ENCODE measurements at places on chromosomes 1 and 21.

DNA sequence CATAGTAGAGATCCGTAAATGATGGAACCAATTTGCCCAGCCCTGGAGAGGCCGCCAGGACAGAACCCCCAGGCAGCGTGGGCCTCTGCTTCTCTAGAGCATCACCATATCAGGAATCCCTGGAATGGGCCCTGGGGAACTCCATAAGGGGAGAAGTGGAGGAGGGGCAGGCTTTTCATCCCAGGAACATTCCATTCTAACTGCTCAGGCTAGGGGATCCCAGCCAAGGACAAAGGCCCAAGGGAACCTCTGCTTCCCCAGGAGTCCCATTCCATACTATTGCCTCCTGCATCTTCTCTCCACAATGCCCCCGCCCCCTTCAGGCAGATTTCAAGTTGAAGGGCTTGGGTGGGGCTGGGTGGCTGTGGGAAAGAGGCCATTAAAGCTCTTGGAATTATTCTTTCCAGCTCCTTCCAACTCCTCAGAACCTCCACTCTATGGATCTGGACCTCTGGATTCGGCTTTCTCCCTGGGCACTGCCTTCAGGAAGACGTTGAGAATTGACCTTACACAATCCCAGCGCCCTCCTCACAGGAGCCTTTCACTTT, 6.0 kb downstream of the TRNP1 start:
- DNase-seq = no peak

DNA sequence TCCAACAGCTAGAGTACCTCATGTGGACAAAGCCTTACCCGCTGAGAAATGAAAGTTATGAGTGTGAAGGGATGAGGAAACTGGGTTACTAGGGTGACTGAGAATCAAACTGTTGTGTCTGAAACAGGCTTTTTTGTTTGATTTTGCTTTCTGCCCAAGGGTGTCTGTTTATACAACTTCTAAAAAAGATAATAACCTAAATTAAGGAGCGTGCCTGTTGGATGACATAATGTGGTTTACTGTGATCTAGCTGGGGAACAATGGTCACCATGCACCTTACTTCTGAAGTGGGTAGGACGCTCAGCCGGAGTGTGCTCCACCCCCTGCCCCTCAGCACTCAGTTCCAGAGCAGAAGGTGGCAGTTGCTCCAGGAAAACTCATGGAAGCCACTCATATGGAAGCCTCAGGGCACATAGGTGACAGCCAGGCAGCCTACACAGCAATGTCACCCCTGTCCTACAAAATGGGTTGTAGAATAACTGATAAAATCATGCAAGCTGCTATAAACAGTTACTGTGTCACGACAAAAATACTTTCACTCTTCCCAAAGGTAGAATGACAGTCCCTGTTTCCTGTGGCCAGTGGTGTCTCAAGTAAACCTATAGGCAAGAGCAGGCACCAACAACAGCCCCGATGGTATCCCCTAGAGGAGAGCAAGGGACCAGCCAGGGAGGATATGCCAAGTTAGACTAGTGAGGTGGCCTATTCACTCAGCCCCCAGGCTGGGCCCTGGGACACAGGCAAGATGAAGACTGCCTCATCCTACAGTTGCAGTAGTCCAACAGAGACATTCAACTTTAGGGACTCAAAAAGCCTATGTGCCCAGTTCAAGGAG, 29.3 kb downstream of the SIPA1L2 start:
- DNase-seq = no peak

DNA sequence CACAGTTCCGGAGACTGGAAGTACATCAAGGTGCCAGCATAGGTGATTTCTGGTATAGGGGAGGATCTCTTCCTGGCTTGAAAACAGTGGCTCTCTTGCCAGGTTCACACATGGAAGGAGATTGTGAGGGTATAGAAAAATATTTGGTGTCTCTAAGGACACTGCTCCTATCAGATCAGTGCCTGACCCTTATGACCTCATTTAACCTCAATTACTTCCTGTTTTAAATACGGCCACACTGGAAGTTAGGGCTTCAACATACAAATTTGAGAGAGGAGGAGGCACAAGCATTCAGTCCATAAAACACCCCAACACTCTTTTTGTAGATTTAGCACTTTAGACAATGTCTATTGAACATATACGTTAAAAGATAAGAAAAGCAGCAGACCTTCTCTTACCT, 37.0 kb downstream of the COL6A1 start:
- DNase-seq = no peak

DNA sequence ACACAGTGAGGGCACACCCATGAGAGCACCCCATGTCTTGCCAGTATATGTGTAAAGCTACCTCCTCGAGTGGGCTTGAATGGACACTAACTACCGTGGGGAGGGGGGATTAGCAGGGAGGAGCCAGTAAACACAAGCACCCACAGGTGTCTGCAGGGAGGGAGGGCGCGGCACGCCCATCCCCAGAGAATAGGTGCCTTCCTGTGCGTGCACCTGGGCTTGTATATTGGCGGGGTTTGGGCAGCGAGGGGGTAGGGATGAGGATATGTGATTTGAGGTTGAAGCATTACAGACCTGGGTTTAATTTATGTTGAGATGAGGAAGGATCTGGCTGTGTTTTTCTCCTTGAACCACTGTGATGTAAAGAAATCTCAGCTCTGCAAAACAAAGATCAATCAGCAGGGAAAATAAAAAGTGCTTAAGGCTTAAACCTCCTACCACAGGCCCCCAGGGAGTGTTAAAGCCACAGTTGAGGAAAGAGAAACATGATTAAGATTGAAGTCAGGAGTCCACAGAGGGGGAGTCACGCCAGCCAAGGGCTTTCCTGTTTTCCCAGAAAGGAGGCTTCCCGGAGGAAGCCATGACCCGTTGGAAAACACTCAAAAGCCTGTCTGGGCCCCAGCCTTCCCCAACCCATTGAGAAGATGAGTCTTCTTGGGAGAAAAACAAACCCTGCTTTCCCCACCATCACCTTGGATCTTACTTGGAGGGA, 80.0 kb downstream of the CAMK2N1 start:
- no peak for DNase-seq

GRCh38 chr21:24939291-24939690, 668.0 kb downstream of the MRPL39 start:
- DNase-seq = no peak

Measured in activated CD4-positive, alpha-beta T cell treated with anti-CD3 and anti-CD28 coated beads, Interleukin-2, amount 50 U/mL, for 48 hours (primary cell).